Activated CD8-positive, alpha-beta memory T cell treated with anti-CD3 and anti-CD28 coated beads for 1 hour (primary cell): ENCODE measurements at places on chromosomes 3 and 15.

DNA sequence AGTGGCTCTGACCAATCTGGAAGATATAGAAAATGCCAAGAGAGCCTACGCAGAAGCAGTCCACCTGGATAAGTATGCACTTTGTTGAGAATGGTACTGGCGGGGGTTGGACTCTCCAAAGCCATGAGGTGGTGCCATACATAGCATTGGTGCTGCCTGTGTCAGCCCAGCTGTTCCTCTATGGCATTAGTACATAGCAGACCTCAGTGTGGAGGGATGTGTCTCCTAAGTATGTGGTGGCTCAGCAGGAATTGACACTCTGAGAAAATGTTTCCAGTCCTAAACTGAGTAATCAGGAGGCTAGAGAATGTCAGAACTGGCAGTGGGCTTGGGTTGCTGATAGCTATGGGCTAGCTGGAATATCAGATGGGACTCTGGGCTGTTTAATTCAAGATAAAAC is 48.4 kb downstream of the ADPGK start:
- no peak for DNase-seq

DNA sequence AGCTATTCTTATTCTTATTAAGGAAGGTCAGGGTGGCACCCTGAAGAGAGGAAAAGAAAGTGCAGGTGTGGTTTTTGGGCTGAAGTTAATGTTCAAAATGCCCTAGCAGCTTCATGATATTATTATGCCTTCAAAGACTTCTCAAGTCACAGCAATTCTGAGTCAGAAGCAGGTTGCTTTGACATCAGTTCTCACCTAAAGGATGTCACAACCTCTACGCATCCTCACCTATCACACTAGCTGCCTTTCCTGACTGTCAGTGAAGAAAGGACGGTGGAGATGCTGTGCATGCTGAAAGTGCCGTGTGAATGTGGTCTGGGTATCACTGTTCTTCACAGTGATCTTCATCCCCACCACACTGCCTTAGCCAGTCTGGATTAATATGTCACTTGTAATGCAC is 49.6 kb downstream of the NPTN start:
- DNase-seq, result no peak

- no peak for DNase-seq
These were observed 95.4 kb downstream of the DIPK2A start for GRCh38 chr3:144067059-144067458.

- no peak for DNase-seq
These were observed 195.4 kb upstream of the TLE3 start for GRCh38 chr15:70293138-70293537.

GRCh38 chr3:178655488-178655887 is 119.3 kb downstream of the KCNMB2 start:
- no peak for DNase-seq

DNA sequence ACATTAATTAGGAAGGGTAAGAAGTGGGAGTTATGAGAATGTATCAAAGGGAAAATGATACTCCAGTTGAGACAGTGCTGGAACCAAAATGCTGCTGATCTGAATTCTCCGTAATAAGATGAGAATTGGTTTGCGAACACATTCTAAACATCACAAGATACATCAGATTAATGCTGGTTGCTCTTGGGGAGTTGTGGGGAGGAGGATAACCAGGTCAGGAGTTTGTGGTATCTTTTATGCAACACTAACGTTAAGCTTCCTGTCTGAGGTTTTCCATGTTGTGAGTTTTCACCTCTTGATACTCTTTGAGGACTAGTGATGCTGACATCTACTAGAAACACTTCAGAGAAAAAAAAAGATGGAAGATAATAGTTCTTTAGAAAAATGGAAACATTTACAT is 47.2 kb downstream of the PPARG start:
- DNase-seq, result no peak

DNA sequence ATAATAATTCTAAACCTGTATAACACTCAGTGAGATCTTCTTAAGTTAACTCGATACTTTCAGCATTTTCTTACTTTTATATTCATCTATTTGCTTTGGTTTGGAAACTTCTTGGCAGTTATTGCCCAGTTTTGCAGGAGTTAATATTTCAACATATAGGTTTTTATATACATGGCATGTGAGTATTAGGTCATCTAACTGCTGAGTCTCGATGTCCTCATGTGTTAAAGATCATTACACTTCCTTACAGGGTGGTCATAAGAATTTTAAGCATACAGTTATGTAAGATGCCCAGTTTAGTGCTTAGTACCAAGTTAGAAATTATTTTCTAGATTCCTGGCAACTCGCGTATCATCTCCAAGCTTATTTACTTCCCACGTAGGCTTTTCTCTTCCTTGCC is 62.9 kb downstream of the TMEM39A start:
- no peak for DNase-seq

GRCh38 chr3:77459926-77460325 is 420.0 kb downstream of the ROBO2 start:
- DNase-seq, result no peak

GRCh38 chr3:9986230-9986725 is 363 bp downstream of the EMC3 start:
- no peak for DNase-seq

- DNase-seq, result no peak
These were observed 30.4 kb downstream of the RPL22L1 start for GRCh38 chr3:170839518-170840100.

DNA sequence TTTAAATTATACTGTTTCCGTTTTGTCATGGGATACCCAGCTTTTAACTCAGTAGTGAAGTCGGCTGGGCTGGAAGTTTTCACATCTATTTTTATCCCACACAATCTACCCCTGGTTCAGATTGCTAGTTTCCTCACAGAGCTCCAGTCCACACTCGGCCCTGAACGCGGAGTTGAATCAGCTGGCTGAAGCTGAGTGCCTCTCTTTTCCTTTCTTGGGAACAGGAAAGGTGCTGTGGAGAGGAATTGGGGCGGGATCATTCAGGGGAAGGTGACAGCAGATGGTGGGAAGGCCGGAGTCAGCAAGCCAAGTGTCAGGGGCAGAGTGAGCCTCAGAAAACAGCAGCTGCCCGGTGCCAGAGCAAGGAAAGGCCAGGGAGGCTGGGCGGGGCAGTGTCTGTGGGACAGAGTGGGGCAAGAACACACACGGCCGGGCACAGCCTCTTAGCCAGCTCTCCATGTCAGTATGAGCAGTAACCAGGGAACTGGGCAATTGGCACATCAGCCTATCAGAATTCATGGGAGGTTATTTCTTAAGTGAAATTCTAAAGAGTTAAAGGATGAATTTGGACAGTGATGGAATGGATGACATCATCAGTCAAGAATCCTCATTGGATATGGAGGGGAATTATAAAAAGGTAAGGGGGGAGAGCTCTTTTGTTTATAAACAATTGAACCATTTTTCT is 135.7 kb upstream of the IL12A start:
- no peak for DNase-seq

DNA sequence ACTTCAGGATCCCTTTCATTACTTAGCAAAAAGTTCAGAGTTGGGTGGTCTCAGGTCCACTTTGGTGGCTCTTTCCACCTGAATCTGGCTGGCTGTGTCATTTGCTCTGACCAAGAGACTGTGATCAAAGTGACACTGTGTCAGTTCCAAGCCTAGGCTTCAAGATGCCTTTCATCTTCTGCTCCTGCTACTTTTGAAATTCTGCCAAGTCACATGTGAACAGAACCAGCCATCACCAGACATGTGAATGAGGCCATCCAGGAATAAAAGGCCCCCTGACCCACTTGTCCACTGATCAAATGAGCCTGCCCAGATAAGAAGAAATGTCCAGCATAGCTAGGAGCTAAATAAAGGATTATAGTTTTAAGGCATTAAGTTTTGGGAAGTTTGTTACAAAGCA is 132.2 kb downstream of the OSBPL10 start:
- DNase-seq, result no peak

- no peak for DNase-seq
These were observed 785.0 kb downstream of the PDCD6IP start for GRCh38 chr3:34583451-34583850.

DNA sequence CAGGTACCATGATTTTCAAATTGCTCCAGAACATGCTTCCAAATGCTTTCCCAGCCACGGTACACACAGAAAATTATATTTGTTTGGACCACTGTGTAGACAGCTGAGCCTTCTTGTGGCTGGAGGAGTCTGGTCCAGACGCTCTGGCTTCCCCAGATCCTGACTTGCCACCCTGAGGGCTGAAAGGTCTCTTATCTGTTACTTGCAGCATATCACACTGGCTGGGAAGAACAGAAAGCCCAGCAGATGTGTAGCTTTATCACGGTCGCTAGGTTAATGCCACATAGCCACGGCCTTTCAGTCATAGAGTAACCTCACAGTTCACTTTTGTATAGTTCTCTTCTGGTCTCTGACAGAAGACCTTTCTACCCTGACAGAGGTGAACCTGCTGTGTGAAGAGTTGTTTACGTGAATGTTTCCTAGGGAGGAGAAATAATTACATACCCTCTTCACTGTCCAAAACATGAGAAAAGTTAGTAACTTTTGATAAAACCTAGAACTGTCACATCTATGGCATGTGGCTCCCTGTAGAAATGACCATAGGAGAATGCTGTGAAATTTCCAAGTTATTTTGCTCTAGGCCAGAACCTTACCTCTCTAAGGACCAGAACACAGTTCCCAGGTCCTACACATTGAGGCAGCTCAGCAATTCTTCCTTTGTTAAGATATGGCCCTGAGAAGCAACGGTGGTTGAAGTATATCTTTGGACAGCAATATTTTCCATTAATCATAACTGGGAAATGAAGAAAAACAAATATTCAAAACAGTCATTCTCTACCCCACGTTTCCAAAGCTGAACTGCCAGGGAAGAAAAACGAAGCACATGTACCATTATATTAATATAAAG is 15.8 kb upstream of the STIMATE start:
- DNase-seq, result no peak

GRCh38 chr15:45230245-45230965 is 21.6 kb upstream of the SLC28A2 start:
- no peak for DNase-seq

DNA sequence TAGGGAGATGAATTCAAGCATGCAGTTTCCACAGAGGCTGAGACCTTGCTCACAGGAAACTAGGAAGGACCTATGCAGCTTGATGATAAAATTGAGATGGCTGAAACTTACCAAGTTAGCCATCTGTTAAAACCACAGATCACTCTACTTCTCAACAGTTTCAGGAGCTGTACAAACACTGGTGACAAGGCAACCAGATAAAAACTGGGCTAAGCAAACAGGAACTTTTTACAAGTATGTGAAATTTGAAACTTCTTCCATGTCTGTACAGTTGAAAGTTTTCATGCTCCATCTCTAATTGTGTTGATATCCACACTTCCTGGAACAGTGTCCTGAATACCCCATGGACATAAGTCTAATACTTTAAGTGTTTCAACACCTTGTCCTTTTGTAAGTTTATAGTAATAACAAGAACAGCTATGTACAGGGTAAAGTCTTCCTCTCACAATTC is 78.2 kb downstream of the FAIM start:
- no peak for DNase-seq

GRCh38 chr3:57048728-57049127 is 11.7 kb upstream of the SPATA12 start:
- no peak for DNase-seq

GRCh38 chr15:46646490-46646889 is 1011.7 kb downstream of the SQOR start:
- no peak for DNase-seq

DNA sequence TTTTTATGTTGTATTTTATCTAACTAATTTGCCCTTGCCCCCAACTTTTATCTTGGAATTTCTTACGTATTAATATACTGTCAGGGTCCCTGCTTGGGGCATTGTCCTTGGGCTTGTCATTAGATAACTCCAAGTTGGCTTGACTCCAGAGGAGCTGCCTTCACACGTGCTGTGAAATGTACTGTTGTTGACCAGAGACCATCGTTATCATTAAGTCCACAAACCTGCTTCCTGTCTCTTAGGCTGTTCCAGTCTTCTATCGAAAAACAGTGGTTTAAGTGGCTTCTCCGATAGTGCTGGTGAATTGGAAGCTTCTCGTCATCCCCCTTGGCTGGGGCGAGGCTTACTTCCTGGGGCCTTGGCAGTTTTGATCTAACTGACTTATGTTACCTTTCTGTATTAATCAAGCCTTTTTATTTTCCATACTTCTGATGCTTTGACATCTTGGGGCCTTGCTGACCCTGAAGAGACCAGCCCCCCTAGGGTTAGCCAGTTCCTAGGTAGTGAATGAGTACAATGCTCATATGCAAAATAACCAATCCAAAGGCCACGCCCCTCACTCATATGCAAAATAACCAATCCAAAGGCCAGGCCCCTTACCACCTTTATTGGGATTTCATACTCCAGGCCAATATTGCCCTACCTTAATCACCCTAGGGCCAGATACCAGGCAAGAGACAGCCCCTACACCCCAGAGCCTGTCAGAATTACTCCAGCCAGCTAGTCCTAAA is 164.5 kb downstream of the IGF1R start:
- DNase-seq, result no peak

GRCh38 chr3:31668242-31668641 is 135.5 kb downstream of the STT3B start:
- no peak for DNase-seq

GRCh38 chr15:41511899-41512369 is 1.7 kb downstream of the LTK start:
- no peak for DNase-seq

DNA sequence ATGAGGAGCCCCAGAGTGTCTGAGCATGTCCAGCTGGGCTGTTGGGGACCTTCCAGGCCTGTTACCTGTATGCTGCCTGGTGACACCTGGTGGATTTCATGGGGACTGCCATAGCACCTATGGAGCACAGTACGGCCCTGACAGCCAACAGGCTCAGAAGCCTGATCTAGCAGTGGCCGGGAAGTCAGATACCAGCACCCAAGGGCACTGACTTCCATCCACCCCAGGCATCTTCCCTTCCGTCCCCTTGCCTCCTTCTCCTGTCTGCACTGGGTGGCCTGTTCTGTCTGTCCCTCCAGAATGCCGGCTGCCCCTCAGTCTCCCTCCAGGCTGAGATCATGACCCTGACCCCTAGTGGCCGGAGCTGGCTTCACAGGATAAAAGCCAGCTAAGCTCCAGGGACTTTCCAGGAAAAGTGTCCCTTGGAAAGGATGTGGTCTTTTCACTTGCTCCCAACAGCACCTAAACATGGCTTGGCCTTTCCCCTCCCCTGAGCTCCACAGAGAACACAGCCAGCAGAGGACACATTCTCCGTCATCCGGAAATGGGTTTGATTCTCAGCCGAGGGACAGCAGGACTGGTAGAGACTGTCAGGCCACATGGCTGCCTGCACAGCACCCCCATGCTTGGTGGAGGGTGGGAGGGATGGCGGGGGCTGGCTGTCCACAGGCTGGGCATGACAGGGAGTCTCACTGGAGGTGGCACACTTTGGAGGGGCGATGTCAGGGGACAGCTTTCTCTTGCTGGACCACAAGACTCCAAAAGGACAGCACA is 9.5 kb downstream of the RPS17 start:
- peak; percentile 22 for DNase-seq
